NCI-H187 treated with DMSO at 0.1 percent for 48 hours (cell line): ENCODE measurements at places on chromosomes 3 and 15.

DNA sequence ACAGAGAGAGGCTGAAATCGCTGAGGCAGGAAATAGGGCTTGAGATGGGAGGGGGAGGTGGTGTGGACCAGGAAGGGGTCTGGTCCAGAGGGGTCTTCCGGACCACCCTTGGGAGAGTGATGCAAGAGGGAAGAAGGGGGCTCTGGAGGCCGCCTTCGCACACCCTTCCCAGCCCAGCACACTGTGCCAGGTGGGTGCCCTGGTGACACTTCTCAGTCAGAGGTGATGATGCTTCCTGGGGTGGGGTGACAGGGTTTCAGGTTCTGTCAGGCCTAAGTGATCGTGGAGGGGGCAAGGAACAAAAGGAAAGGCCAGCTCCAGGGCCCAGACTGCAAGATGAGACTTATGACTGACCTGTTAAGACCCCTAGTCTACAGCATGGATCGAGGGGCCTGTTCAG is 12.7 kb downstream of the SEMA3G start:
- DNase-seq, result no peak

DNA sequence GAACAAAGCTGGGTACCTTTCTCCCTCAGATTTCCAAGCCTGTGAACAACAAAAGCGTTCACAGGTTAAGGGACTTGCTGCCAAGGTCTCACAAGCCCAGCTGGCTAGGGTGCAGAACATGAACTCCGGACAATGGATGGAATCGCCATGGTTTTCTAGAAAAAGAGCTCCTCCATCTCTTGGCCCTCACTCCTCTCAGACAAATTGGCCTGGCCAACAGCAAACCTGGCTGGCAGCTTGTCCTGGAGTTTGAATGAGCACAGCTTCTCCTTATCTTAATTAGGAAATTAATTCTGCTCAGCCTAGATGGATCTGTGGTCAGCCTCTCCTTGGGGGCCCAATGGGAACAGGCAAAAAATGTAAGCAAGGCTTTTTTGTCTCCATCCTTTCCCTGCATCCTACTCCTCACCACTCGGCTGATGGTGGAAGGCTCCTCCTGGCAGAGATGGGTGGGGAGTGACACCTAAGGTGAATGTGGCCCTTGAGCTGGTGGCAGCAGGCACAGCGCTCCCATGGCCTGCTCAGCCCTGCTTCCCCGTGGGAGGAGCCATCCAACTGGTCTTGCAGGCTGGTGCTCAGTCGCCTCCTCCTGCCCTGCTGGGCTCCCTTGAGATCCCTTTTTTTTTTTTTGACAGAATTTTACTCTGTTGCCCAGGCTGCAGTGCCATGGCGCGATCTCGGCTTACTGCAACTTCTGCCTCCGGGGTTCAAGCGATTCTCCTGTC is 5.8 kb downstream of the KLHL25 start:
- no peak for DNase-seq

DNA sequence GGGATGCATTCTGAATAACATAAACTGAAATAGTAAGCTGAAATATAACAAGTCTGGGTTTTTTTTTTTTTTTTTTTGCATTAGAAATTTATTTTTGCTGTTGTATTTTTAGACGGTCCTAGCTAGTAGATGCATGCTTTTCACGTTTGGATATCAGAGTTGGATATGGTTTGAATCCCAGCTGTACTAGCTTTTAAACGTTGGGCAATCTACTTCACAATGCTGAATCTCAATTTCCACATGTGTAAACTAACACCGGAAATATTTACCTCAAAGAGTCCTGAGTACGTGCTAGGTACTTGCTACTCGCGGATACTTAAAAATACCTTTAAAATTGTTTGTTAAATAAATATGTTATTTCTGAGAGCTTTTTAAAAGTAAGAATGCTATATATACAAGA is 139.8 kb downstream of the BBX start:
- no peak for DNase-seq

DNA sequence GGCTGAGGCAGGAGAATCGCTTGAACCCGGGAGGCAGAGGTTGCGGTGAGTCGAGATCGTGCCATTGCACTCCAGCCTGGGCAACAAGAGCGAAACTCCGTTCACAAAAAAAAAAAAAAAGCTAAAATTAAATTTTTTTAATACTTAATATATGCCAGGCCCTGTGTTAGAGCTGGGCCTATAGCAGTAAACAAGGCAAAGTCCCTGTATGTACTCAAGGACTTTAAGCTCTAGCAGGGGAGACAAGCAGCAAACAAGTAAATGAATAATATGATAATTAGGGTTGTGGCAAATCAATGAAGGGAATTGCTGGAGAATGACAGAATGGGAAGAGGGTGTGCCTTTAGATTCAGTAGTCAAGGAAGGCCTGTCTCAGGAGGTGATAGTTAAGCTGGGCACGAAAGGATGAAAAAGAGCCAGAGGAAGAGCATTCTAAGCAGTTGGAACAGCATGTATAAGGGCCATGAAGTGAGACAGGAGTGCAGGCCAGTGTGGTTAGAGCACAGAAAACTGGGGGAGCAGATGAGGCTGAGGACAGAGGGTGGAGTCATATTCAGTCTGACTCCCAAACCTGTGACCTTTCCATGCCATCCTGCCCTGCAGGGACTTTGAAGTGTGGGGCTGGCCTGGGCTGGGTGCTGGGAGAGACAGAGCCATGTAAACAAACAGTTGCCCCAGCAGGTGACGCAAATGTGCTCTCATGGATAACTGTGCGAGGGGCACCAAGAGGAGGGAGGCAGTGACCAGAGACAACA is 6.6 kb upstream of the RAF1 start:
- DNase-seq, result no peak

DNA sequence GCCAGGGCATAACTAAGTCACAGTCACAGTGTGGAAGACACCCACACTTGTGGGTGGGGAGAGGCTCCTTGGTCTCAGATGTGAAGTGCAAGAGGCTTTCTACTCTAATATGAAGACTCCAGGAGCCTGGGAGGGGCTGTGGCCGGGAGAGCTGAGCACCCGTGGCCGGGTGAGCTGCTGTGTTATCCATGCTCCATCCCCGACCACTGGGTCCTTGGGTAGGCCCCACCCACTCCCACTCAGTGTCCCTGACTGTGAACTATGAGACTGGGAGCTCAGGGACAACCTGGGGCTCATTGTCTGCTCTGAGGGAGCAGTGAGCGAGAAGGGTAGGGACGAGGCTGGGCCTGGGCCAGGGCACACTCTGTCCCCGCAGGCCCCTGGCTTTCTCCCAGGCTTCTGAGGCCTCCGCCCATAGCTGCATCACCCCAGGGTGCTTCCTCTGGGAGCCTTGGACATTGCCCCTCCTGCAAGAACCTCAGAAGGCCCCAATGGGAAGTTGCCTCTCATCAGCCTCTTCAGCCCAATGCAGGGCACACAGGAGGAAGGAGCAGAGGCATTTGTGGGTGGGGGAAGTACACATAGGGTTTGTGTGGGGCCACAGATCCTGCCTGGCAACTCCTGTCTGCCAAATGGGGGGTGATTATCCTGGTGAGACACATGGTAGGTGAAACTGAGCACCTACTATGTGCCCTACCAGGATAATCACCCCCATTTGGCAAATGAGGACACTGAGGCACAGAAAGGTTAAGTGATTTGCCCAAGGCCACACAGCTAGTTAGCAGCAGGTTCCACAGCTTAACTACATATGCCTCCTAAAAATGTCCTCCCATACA is 2.4 kb downstream of the ANPEP start:
- no peak for DNase-seq

- DNase-seq, result no peak
These were observed 40.7 kb downstream of the RFT1 start for GRCh38 chr3:53089511-53089910.

- DNase-seq, result no peak
These were observed 17.4 kb upstream of the ITGA11 start for GRCh38 chr15:68449389-68449788.

- DNase-seq, result no peak
These were observed 222.2 kb downstream of the WNT5A start for GRCh38 chr3:55264919-55265318.

- DNase-seq, result no peak
These were observed 119.1 kb downstream of the RASA2 start for GRCh38 chr3:141605883-141606282.

- no peak for DNase-seq
These were observed 16.7 kb upstream of the SLC7A14 start for GRCh38 chr3:170602556-170602955.

DNA sequence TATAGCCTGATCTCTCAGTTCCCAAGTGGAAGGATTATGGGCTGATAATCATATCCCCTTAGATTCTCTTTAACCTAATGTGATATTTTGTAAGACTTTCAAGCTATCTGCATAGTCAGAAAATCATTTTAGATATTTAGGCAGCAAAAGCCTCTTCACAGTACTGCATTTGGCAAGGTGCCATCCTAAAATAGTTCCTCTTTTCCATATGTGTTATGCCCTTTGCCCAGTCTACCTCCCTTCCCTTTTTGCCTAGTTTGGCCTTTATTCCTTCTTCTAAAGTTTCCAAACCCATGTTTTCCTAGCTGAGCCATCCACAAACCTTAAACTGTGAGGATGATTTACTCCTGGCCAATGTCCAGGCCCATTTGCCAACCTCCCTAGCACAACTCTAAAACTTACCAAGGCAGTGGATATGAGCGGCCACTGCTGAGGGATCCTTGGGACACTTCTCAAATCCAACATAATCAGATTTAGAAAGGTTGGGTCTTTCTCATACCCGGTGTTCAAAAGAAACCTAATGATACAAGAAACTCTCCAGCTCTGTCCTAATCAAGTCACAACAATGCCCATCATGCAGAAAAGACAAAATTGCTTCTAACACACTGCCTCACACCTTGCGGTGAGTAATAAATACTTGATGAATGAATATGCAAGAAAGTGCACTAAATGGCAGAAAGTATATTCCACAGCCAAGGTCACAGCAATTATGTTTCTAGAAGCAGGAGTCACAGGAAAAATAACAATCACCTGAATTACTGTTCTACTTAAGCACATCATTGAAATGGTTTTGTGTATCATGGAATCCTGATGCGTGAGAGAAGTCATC is 493.9 kb downstream of the NLGN1 start:
- no peak for DNase-seq

- DNase-seq, result no peak
These were observed 39.6 kb downstream of the CBLB start for GRCh38 chr3:105829229-105829628.

DNA sequence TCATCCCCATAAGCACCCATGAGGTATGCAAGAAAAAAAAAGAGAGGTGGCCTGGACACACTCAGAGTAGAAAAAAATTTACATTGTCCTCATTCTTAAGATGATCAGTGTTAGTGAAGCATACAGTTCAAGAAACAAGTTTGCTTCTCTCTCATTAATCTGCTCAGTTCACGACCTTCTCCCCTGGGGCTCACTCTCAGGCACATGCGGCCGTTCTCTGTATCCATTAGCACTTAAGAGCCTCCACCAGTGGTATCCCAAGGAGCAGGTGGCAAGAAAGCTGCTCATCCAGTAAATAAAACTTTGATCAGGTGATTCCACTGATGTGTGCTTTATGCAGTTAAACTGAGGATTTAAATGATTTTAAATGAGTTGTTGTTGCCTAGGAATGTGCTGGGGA is 57.4 kb downstream of the ARHGAP31 start:
- DNase-seq, result no peak

DNA sequence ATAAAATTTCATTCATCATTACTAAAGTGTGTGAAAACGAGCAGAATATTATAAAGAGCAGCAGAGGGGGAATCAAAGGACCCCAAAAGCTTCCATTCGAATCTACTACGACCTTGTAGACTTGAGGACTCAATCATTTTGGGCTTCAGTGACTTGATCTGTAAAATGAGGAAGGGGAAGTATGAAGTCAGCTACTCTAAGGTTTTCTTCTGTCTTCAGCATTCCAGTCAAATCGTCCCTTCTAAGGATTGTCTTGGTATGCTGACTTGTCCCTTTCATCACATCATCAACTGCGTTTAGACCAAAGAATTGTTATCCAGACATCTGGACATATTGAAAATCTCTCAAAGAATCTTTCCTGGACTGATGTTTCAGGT is 44.8 kb downstream of the PLD1 start:
- no peak for DNase-seq

- no peak for DNase-seq
These were observed 3.0 kb downstream of the INKA1 start for GRCh38 chr3:49805897-49806701.

DNA sequence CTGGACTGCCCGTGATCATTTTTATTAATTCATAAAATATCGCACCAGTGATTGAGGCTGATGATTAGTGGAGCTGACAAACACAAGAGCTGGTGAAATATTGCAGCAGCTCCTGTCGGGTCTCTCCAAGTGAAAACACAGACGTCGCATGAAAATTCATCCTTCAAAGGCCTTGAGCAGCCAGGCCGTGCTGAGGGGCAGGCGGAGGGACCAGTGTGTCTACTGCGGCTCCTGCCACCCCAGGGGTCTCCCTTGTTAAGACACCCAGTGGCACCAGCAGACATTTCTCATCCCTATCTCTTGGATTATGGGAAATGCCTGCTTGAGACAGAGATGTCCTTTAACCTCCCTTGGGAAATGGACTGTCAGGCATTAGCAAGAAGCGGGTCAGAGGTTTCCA is 289.4 kb upstream of the TLE3 start:
- DNase-seq, result no peak

GRCh38 chr15:69576035-69576526 is 123.5 kb downstream of the RPLP1 start:
- no peak for DNase-seq

DNA sequence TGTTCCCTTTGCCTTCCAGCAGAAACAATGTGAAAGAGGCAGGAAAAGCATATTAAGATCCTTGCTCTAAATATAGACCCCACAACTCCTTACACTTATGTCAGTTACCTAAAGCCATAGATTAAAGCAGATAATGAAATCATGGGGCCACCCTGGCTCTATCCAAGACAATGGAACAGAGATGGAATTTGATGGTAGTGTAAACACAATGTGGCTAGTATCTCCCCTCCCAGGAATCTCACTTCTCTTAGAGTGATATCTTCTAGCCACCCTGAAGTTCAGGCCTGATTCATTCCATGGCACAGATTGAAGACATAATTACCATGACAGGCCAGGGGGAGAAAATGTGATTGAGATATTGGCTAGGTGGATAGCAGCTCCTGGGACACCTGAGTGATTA is 32.6 kb downstream of the GALNT15 start:
- DNase-seq, result no peak

GRCh38 chr3:71444028-71444860 is 139.3 kb downstream of the FOXP1 start:
- DNase-seq, result no peak

GRCh38 chr15:92883163-92883875 is 16.8 kb upstream of the CHD2 start:
- DNase-seq, result no peak

DNA sequence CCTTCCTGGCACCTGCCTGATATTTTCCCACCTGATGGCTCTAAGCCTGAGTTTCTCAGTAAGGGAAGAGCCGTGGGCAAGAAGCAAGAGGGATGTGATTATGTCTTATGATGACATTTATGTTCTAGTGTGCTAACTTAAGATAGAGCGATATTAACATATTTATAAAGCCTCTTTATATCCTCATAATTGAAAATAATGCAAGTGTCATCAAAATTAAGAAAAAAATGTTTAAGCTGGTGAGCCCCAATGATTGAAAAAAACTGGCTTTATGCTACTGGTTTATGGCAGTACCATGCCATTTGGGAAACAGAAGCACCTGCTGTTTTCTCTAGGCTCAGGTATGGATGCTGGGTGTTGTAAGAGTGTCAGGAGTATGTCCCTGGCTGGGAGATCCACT is 431.5 kb upstream of the TPM1 start:
- DNase-seq, result no peak

GRCh38 chr3:124605781-124606579 is 124.3 kb upstream of the UMPS start:
- no peak for DNase-seq
